ENCODE measurements at places on chromosomes 13 and 19. TPM values are rescaled to one million over a fixed set of nuclear protein-coding genes. Genes with fewer than 3 reads are reported as not detected.

Gene N4BP2L1
- 4.2 TPM for total RNA-seq

Gene GJA3
- 0.45 TPM for total RNA-seq

Gene CYP4F2
- total RNA-seq = 0.19 TPM

Gene GPR12
- total RNA-seq = not detected

Gene REXO1
- 16.4 TPM for total RNA-seq

Gene SIX5
- total RNA-seq = 5.8 TPM

Gene GPR180
- 2.6 TPM for total RNA-seq

Gene SGCG
- total RNA-seq = 0.57 TPM

Gene ZNF575
- total RNA-seq = not detected

Gene UHRF1
- total RNA-seq = 3.4 TPM

Gene SPACA6
- 4.3 TPM for total RNA-seq

Gene NLRP5
- not detected for total RNA-seq

Gene OR7A10
- not detected for total RNA-seq

Gene PGLYRP1
- not detected for total RNA-seq

Gene SHISA7
- not detected for total RNA-seq

Gene GEMIN7
- 22.3 TPM for total RNA-seq

Gene FBXO27
- 5.7 TPM for total RNA-seq

Gene LILRA1
- 0.57 TPM for total RNA-seq

Gene POU2F2
- 0.57 TPM for total RNA-seq

Gene IL4I1
- 0.91 TPM for total RNA-seq

Gene C19orf44
- 4.6 TPM for total RNA-seq

Gene TTYH1
- 4.4 TPM for total RNA-seq

Gene KLK3
- total RNA-seq = not detected

Gene PSPN
- total RNA-seq = 1.3 TPM

Gene SKA3
- total RNA-seq = 10.6 TPM

Gene CEACAM3
- total RNA-seq = 0.66 TPM

Gene CC2D1A
- 56.9 TPM for total RNA-seq

Gene ZNF606
- total RNA-seq = 7.8 TPM

Gene LILRB3
- total RNA-seq = 7.8 TPM

Gene PPP1R15A
- total RNA-seq = 40.4 TPM

Gene CD22
- 0.11 TPM for total RNA-seq

Gene ZSCAN4
- not detected for total RNA-seq

Gene MARCHF2
- total RNA-seq = 78.9 TPM

Gene N4BP2L2
- total RNA-seq = 46.5 TPM

Gene KLK1
- not detected for total RNA-seq

Gene ATP4B
- not detected for total RNA-seq

Gene PCP2
- not detected for total RNA-seq

Gene SIGLECL1
- not detected for total RNA-seq

Gene PALM3
- not detected for total RNA-seq

Gene INAFM1
- 1.4 TPM for total RNA-seq

Gene MLNR
- total RNA-seq = not detected

Gene KCNN4
- total RNA-seq = 6.5 TPM

Gene PNMA8A
- total RNA-seq = not detected

Gene ATP8B3
- 3.0 TPM for total RNA-seq

Gene PBX4
- total RNA-seq = 1.7 TPM

Gene NCR1
- total RNA-seq = not detected

Gene CRB3
- total RNA-seq = 61.9 TPM

Gene KIR3DL2
- total RNA-seq = not detected

Gene BIVM
- total RNA-seq = 7.8 TPM

Gene DPF1
- total RNA-seq = not detected

Gene OCEL1
- 1.8 TPM for total RNA-seq

Gene ACER1
- total RNA-seq = 1.1 TPM

Gene STOML3
- not detected for total RNA-seq

Gene NLRP13
- not detected for total RNA-seq

Gene NXNL1
- total RNA-seq = not detected

Gene CBY2
- total RNA-seq = not detected

Gene SEMA6B
- 0.61 TPM for total RNA-seq
